ENCODE measurements at places on chromosomes 1 and 21.

- DNase-seq, result no peak
These were observed 89.5 kb downstream of the ZC3H11B start for GRCh38 chr1:219523411-219523810.

GRCh38 chr1:44223187-44223610 lies 9.9 kb downstream of the DMAP1 start:
- no peak for DNase-seq

- DNase-seq, result no peak
These were observed 50.0 kb upstream of the SLC19A1 start for GRCh38 chr21:45592208-45592619.

- DNase-seq, result no peak
These were observed 179.3 kb downstream of the NR5A2 start for GRCh38 chr1:200206761-200207160.

- DNase-seq, result no peak
These were observed 200.7 kb upstream of the GRIK3 start for GRCh38 chr1:37234941-37235418.
